Activated T-cell treated with anti-CD3 and anti-CD28 coated beads for 24 hours (primary cell): ENCODE measurements at places on chromosomes 16 and 17.

DNA sequence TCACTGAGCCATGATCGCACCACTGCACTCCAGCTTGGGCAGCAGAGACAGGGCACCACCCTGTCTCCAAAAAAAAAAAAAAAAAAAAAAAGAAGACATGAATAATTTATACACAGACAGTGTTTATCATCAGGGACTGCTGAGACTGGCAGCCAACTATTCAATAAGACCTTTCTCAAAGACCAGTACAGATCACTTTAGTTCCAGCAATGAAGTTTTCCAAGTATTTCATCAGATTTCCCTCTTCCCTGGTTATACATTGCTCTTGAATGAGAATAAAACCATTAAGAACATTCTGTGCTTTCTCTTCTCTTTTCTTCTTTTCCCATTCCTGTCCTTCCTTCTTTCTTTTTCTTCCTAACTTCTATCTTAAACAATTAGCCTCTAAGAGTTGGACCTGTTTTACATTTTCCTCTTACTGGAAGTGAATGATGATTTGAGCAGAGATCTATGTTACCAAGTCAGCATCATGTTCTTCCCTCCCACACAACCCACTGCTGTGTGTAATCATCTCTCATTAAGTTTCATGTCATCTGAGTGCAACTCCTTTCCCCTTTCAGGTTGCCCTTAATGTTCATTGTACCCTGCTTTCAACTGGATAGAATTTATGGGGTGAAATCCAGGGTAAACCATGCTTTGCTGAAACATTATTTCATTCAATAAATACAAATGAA is 35.9 kb upstream of the SMIM36 start:
- no peak for DNase-seq

GRCh38 chr17:64138441-64138840 is 8.5 kb upstream of the ERN1 start:
- no peak for DNase-seq

- DNase-seq, result peak; percentile 86
These were observed at the start of gene ELOB for GRCh38 chr16:2777231-2777902. ELOB (minus strand) TSS chr16:2777280; CDS start chr16:2777239, 41 bp downstream.

DNA sequence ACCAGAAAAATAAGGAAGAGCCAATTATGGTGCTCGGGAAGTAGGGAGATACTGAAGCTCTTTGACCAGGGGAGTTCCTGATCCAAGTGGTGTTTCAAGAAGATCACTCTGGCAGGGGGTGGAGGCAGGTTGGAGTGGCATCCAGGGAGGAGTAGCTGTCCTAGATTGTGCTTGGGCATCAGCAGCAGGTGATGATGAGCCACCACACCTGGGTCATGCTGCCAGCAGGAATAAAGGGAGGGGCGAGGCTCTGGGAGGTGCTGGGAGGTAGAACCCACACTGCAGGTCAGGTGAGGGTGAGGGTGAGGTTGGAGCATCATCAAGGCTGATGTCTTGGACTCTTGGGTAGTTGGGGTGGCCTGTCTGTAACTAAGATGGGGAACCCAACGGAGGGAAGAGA is 35.4 kb upstream of the ADGRG1 start:
- DNase-seq, result no peak

DNA sequence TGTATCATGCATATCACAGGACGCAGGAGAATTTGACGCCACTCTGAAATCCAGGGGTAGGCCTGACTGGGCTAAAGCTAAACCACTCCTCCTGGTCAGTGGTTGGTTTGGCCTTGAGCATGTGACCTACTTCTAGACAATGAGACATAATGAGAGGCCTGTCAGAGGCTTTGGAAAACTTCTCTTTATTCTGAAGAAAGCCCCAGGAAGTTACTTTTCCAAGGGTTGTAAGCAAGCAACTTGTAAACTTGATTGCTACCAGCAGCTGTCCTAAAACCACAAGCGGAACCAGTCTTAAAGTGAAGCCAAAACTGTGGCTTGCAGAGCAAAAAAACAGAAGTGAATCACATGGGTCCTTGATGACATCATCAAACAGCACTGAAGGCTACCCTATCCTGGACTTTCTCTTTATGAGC is 138.2 kb upstream of the COX10 start:
- DNase-seq, result no peak

DNA sequence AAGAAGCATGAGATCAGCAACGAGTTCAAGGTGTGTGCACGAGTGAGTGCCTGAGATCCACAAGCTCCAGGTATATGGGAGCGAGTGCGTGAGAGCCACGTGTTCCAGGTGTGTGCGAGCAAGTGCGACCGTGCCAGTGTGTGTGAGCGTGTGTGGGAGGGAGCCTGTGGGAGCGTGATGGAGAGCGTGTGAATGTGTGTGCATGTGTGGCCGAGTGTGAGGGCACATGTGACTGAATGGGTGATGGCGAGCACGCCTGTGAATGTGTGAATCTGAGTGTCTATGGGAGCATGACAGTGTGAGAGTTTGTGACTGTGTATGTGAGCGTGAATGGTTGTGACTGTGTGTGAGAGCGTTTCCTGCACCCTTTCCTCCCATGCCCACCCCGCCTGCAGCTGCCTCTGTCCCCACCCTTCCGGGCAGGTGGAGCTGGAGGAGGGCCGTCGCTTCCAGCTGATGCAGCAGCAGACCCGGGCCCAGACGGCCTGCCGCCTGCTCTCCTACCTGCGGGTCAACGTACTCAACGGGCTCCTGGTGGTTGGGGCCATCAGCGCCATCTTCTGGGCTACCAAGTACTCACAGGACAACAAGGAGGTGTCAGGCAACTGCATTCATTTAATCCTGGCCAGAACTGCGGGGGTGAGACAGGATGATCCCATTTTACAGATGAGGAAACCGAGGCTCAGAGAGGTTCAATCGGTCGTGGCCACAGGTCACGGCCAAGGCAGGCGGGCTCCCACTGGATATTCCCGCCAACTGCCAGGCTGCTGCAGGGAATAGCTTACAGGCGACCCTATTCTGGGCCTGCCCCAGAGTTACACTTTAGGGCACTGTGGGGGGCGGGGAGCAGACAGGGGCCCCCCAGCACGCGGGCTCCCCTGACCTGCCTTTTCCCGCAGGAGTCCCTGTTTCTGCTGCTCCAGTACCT is 3.7 kb downstream of the TMC8 start:
- DNase-seq, result peak; percentile 63

- no peak for DNase-seq
These were observed 1.0 kb downstream of the MED1 start for GRCh38 chr17:39450051-39450450.

DNA sequence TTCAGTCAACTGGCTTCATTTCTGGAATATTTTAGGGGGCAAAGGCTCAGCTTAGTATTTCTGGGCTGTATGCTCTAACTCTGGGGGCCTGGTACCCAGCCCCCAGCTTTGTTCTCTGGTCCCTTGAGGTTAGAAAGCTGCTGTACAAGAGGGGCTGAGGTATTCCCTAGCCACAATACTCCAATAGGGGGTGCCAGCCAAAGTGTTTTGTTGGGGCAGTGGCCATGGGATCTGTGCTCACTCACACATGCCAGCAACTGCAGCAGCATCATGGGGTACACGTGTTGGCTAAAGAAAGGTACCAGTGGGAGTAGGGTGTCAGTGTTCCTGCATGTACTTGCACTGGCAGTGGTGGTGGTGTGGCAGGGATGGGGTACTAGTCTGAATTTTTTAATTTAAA is 257.3 kb downstream of the CA10 start:
- no peak for DNase-seq

GRCh38 chr17:17200311-17200710 is 5.8 kb downstream of the PLD6 start:
- no peak for DNase-seq

DNA sequence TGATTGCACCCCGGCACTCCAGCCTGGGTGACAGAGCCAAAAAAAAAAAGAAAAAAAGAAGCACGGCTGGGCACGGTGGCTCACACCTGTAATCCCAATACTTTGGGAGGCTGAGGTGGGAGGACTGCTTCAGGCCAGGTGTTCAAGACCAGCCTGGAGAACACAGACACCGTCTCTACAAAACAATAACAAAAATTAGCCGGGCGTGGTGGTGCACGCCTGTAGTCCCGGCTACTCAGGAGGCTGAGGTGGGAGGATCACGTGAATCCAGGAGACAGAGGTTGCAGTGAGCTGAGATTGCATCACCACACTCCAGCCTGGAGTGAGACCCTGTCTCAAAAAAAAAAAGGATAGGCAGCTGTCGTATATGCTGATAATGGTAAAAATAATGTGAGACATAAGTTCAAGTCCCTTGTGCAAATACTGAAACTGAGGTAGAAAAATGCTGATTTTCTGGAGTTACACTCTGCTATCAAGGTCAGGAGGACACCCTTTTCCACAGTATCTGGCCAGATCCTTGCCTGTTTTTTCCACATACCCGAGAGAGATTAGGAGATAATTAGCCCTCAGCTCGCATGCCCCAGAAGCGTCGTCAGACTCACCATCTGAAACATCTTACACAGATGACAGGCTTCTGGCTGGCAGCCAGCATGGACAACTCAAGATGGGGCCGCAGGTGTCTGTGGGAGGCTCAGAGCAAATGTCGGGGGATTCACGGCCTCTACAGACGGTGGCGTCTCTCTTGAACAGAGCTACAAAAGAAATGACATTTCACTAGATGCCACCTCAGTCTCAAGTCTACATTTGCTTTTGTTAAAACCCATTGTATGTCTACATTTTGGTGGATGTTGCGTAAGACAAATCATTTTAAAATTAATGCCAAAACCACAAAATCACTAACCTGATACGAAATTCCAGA is 36.8 kb downstream of the WDR45B start:
- no peak for DNase-seq

DNA sequence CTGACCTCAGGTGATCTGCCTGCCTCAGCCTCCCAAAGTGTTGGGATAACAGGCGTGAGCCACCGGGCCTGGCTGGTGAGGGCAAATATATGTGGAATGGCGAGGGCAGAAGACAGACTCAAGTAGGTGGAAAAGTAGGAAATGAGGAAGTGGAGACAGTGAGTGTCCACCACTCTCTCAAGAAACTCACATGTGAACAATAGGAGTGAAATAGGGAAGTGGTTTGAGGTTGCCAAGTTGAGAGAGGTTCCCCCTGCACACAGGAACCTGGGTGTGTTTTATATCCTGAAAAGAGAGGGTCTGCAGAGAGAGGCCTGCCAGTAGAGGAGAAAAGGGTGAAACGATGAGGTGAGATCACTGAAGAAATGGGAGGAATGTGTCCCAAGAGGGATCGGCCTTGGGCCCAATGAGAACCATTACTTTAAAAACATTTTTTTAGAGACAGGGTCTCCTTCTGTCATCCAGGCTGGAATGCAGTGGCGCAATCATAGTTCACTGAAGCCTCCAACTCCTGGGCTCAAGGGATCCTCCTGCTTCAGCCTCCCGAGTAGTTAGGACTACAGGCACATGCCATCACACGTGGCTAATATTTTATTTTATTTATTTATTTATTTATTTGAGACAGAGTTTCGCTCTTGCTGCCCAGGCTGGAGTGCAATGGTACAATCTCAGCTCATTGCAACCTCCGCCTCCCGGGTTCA is 17.1 kb upstream of the CORO1A start:
- no peak for DNase-seq

GRCh38 chr16:89430436-89431157 is 59.8 kb downstream of the ANKRD11 start:
- no peak for DNase-seq

DNA sequence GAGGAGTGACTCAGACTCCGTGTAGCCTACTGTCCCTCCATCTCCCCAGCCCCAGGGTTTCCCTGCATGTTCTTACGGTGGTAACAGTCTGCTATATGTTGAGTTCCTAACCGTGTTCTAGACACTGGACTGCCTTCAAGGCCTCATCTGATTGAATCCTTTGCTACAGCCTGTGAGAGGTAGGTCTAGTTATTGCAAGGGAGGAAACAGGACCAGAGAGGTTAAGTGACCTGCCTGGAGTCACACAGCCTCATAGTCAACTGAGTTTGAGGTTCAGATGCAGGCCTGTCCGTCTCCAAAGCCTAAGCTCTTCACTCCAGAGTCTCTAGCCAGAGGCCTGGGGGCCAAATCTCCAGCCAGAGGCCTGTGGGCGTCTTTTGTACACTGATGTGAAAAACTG is 98.0 kb downstream of the SDR42E1 start:
- DNase-seq, result no peak
